ENCODE measurements at places on chromosomes 3 and 15.
A peak's percentile ranks its signal among the peaks of the same experiment; 100 is the strongest.

- peak; percentile 16 for DNase-seq
Measured at GRCh38 chr15:74376825-74377581, 9.6 kb upstream of the CYP11A1 start.

GRCh38 chr3:63022114-63022513 lies 146.9 kb upstream of the CADPS start:
- no peak for DNase-seq

DNA sequence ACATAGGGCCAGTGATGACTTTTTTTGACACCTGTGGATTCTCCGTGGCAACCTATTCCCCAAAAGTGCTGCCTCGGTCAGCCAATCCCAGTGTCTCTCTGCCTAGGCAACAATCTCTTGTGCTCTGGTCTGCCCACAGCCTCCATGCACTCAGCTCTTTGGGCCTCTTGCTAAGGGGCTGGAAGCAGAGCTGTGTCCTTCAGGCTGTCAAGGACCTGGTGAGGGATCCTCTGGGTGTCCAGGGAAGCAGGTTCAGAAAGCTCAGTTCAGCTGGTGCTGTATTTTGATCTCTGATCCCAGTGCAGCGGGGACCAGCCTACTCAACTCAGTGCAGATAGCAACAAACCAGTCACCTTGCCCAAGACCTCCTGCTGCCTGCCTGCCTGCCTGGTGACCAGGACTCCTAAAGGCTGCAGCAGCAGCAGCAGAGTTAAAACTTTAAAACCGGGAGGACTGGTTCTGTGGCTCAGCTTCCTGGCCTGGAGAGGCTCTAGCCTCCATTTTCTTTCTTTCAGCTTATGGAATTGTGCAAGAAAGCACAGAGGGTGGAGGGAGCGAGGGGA lies 6.2 kb downstream of the PAK6 start:
- DNase-seq = no peak

GRCh38 chr15:78329625-78330024 lies 10.5 kb upstream of the CRABP1 start:
- no peak for DNase-seq

DNA sequence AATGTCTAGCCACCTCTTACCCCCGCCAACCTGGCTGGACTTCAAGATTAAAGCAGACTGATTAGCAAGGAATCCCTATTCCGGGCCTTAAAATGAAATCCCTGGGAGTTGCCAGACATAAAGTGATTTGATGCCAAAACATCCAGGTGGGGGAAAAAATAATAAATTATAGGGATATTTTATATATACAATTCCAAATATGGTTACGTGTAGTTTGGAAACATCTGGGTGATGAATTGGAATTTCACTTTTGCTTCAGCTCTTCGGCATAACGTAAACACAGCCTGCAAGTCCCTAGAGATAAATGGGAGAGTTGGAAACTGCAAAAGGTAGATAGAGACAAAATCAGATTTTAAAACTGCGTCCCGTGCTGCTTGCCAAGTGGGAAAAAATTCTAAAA lies 545.5 kb upstream of the MDFIC2 start:
- no peak for DNase-seq

DNA sequence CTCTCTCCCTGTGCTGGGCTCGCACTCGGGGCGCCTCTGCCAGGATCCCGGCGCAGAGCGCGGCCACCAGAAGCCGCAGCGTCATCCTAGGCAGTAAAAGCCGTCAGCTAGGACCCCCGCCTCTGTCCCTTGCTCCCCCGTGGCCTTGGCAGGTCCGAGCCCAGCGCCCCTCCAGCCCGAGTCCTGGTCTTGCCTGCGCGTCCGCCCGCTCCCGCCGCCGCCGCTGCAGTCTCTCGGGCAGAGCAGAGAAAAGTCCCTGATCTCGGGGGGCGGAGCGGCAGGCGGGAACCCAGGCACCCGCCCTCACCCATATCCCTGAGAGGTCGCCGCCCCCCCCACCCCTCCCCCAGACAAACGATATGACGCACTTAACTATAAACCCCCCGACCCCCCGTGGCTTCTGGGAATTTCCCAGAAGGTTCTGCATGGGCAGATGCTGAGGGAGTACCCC lies at the start of gene COL7A1:
COL7A1 (minus strand) TSS at position 255 of the 451 bp plus-strand sequence; CDS start at position 85, 170 bp downstream.
- DNase-seq = no peak

DNA sequence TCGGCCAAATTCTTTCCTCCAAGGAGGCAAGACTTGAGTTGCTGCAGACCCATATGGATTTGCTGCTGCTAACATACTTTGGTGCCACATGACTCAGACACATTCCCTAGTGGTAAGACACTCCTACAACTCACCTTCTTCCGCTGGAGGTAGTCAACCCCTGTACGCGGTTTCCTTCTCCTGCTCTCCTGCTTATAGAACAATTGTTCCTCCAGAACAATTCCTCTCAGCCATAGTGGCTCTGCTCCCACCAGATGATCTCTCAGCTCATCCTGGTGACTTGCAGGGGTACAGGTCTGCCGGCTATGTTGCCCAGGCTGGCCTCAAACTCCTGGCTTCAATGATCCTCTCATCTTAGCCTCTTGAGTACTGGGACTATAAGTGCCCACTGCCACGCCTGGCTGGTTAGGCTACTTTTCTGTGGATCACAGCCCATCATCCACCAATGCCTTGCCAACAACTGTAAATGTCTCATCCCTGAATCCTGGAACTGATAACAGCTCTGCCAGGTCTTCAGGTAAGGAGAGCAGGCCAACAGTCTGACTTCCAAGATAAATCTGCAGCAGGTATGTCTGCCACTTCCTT lies 2.4 kb upstream of the CXCR6 start:
- no peak for DNase-seq

GRCh38 chr15:71060983-71061382 lies 54.3 kb upstream of the THSD4 start:
- DNase-seq = no peak

- no peak for DNase-seq
Measured at GRCh38 chr3:159795681-159796175, 192.9 kb upstream of the IL12A start.

- DNase-seq = no peak
Measured at GRCh38 chr3:23238578-23238977, 35.5 kb downstream of the UBE2E2 start.

DNA sequence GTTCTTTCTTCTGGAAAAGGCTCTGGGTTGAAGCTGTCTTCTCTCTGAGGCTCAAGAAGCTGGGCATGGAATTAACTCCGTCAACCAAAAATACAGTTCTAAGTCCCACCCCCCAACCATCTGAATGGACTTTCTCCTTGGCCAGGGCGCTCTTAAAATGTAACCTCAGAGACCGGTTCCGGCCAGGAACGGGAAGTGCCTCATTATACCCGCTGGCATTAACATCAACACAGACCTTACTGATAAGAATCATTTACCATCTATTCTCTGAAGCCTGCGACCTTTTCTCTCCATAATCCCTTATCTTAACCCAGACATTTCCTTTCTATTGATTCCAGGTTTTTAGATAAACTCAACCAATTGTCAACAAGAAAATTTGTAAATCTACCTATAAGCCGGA lies 64.7 kb downstream of the ATP1B3 start:
- DNase-seq = no peak

DNA sequence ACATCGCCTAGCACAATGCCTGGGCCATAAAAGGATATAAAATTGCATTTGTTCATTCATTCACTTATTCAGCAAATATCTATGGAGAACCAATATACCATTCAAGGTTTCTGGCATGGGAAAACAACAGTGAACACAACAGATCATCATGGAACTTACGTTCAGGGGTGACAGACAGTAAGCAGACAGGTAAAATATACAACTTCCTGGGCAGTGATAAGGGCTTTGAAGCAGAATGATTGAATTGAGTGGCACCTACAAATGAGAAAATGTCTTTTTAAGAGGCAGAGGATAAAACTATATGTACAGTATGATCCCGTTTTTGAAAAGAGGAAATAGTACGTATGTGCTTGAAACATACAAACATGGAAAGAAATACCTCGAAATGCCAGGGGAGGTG lies 39.2 kb downstream of the CMTM7 start:
- DNase-seq = no peak

DNA sequence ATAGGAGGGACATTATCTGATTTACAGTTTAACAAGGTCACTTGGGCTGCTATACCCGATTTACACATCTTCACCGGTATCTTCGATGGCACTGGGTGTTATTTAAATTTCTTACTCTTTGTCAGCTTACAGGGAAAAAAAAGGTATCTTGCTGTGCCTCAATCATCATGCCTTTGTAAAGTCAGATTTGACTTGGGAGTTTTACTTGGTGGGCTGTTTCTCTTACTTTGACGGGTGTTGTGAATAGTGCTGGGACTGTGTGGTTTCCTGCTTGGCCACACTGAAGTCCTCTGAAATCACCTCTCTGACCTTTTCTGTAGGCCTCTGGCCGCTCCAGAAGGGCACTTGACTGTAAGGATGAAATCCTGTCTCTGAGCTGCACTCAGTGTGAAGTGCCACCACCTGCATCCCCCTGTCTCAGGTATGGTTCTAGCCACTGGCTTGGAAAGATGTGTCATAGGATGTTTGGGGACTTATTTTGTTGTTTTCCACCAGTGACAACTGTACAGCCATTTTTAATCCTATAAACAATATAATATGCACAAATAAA lies 3.1 kb upstream of the SLC24A1 start:
- DNase-seq = no peak

- no peak for DNase-seq
Measured at GRCh38 chr3:45104715-45105711, 41.2 kb downstream of the CDCP1 start.

DNA sequence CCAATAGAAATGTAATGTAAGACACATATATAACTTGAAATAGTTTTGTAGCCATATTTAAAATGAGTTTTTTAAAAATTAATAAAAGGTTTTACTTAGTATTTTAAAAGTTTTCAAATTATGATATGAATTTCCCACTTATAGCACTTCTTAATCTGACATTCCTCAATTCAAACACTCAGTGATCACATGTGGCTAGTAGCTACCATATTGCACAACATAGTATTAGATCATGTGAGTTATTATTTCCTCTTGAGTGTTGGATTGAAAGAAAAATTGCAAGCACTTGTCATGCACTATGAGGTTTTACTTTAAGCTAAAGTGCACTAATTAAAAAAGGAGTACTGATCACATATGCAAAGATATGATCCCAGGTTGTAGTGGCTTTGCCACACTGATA lies 453.4 kb upstream of the ROBO2 start:
- no peak for DNase-seq

DNA sequence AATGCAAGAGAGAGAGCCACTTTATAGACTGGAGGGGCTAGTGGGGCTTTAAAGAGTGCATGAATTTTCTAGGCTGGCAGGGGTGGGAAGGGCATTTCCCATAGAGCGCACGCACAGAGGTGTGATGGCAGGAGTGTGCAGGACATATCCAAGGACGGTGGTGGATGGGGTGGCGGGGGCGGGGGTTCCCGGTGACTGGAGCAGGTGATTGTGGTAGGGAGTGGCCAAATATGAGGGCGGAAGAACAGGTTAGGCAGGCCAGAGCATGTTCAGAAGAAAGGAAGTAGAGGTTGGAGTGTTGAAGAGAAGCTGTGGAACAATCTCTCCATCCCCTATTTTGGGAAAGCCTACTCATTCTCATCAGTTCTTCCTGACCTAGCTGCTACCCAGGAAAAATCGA lies 18.1 kb downstream of the FAM81A start:
- no peak for DNase-seq

GRCh38 chr3:47444103-47444502 lies 31.6 kb downstream of the SCAP start:
- DNase-seq = no peak

GRCh38 chr3:34203386-34203785 lies 405.0 kb downstream of the PDCD6IP start:
- no peak for DNase-seq

GRCh38 chr15:100914876-100915275 lies 4.3 kb upstream of the LRRK1 start:
- DNase-seq = no peak

DNA sequence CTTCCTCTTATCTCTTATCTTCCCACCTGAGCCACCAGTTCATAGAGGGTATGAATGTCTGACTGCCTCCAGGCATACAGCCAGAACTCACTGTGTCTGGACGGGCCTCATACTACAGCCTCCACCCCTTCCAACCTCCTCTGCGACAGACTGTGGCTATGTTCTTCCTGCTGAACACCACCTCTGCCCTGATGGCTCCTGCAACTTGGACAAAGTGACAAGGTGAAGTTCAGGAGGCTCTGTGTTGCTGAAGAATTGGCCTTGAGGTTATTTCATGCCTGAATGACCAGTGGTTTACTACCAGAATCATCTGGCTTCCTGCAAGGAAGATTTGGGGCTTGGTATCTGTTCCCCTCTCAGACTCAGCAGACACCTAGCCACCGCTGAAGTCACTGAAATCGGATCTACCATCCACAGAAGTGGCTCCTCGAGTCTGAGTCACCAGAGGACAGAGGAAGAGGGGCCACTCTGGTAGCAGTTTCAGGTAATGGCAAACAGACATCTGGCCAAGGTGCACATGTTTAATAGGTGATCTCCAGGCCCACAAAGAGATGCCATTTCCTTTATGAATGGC lies 14.2 kb upstream of the ULK3 start:
- no peak for DNase-seq

- DNase-seq = no peak
Measured at GRCh38 chr3:197807969-197808587, 17.0 kb downstream of the LRCH3 start.

DNA sequence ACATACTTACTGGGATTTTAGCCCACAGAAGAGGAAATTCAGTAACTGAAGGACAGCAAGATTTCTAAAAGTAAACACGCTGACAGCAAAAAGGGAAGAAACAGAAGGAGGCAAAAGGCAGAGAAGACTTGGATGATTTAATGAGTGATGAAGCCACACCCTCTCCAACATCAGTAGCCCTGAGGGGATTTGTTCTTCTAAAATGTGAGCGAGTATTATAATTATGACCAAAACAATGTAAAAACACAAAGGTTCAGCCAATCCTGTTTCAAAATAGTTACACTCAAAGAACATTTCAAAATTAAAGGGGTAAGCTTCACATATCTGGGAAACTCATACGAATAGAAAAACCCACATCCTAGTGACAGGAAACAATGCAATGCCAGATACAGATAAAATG lies 25.0 kb downstream of the MCCC1 start:
- no peak for DNase-seq

- DNase-seq = no peak
Measured at GRCh38 chr3:24639481-24640329, 145.1 kb upstream of the THRB start.

DNA sequence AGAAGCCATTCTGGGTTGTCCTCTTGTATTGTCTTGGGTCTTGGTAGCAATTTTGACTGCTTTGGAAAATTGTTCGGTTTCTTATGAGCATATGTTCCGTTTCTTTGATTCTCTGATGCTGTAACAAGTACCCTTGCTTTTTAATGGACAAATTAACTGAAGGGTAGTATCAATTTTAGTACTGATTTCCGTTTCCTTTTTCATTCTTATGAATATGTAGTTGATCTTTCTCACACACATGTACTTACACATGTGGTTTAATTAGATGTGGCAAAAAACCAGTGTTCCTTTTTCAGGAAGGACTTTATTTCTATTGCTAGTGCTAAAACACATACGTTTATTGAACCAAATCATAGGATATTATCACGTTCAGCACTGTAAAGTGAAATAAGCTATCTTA lies 119.1 kb downstream of the TCF12 start:
- no peak for DNase-seq

- DNase-seq = no peak
Measured at GRCh38 chr15:76153241-76154197, 93.7 kb downstream of the TMEM266 start.

GRCh38 chr15:80942746-80943565 lies 46.7 kb downstream of the MESD start:
- no peak for DNase-seq
